SIG-M5 (cell line): ENCODE measurements at places on chromosomes 5 and 9.

GRCh38 chr5:59034498-59035186 is 451.8 kb downstream of the RAB3C start:
- no peak for DNase-seq

- DNase-seq, result no peak
Observed at GRCh38 chr5:132896685-132897084, 23.2 kb downstream of the LEAP2 start.

GRCh38 chr9:92547356-92547755 is 11.6 kb upstream of the ECM2 start:
- no peak for DNase-seq

DNA sequence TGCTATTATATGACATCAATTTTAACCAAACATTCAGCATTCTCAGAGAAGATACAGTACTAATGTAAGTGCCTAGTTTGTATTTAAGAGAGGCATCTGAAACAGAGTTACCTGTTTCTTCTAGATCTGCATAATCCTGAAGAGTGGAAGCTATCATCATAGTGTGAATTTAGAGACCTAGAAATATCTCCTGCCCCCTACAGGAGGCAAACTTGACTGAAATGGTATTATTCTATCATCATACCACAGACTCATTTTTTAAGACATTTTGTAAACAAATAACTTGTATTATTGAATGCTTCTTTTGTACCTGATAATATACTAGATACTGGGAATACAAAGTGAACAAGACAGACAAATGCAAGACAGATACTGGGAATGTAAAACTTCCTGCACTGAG is 216.8 kb upstream of the RPS23 start:
- no peak for DNase-seq

DNA sequence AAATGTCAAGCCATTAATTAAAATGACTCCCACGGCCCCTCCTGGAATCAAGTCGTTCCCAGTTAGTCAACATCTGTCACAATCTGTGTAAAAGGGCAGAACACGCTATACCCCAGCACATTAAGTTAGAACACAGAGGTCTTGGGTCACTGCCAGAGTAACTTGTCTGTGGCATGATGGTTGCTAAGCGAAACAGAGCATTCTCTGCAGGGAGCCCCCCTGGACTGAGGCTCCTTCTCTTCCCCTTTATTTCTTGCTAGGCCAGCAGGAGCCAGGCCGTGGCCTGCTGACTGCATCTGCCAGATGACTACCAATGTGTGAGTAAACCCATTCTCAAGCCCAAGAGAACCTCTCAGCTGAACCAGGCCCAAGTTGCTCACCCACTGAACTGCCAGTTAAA is 51.9 kb upstream of the ZBED3 start:
- no peak for DNase-seq

DNA sequence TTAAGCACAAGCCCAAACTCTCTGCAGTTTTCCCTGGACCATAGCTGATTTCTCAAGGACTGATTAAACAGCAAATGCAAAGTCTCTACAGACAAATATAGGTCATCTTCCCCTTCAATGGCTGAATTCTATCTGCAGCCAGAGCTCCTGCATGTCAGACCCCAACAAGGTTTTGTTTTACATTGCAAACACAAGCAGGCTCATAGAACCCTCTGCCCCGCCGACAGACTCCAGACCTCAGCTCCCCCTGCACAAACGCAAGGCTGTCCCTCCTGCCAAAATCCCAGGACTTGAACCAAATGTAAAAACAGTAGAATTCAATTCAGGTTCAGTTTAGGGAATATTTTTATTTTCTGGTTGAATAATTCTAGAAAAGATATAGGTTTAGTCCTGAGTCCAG is 526.7 kb upstream of the TRPC7 start:
- DNase-seq, result no peak

GRCh38 chr9:117718085-117718484 is 13.9 kb downstream of the TLR4 start:
- DNase-seq, result peak; percentile 82

GRCh38 chr9:13750061-13750460 is 470.6 kb upstream of the MPDZ start:
- no peak for DNase-seq

- no peak for DNase-seq
Observed at GRCh38 chr9:35915681-35916294, 6.5 kb downstream of the SPAAR start.

DNA sequence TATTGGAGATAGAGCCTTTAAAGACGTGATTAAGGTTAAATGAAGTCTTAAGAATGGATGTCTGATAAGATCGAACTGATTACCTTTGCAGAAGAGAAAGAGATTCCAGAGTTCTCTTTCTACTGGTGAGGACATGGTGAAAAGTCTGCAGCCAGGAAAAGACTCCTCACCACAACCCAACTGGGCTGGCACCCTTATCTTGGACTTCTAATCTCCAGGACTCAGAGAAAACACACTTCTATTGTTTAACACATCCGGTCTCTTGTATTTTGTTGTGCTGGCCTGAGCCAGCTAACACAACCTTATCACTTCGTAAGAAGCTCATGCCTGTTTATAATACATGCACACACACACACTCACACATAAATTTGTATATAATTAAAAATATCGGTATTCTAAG is 489.1 kb downstream of the PRDM9 start:
- DNase-seq, result no peak

DNA sequence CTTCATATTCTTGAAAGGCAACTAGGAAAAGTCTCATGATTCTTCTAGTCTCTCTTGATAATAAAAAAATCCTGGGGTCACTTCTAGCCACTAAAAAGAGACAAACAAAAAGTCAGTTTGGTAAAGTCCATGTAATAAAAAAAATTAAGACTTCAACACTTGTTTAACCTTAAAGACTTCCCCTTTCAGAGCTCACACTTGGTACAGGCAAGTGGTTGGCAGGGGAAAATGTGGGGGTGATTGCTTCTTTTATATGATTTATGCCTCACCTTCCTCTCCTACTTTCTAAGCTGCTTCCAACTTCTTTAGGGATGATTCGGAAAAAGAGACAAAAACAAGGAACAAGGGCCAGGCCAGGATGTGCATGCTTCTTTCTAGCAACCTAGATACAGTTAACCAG is 5.1 kb upstream of the ERCC6L2 start:
- DNase-seq, result no peak

DNA sequence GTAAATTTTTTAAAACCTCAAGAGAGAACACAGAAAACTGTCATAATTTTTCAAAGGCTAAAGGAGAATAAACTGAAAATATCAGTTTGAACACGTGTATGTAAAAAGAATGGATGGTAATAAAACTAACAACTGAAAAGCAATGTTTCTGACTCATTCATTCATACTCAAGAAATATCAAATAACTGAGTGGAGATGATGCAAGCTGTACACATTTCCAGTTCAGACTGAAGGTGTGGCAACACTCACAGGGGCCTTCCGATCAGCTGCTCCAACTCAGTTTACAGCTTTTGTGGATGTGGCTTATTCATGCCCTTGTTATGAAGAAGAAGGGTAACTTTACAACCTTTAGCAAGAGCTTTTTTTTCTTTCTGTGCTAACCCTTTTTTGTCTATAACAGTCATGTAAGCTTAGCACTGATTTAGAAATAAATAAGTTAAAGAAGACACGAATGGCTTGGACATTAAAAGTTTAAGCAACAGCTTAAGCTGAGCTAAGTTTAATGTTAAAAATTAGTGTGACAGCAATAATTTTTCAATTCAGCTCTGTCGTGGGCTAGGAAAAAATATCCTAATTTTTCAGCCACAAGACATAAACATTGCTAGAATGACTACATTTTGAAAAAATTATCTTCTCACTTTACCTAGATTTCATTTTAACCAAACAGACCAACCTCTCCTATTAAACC is 453.5 kb downstream of the RAB3C start:
- peak; percentile 87 for DNase-seq

DNA sequence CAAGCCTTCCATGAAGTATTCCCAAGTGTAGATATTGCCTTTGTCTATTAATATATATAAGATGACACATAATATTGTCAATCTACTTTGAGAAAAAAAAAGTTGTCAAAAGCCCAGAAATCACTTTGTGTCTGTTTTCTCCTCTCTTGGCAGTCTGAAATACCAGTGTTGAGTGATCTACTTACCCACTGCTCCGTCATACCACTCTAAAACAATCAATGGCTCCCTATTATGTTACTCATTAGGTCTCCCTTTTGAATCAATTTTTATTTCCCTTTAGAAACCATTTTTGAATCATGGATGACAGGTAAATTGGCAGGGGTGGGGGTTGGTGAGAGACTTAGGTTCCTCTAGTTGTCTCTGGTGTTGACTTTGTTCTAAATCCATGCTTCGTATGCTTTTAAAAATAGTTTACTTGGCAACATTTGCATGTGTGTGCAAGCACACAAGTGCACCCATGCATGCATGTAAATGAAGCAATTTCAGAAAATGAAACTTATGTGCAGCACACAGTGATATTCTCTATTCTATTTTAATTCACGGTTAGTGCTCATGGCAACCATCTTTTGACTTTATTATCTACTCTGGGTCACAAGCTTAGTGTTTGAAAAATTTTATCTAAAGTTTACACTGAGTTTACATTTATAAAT is 378.9 kb downstream of the RAB3C start:
- DNase-seq, result no peak

DNA sequence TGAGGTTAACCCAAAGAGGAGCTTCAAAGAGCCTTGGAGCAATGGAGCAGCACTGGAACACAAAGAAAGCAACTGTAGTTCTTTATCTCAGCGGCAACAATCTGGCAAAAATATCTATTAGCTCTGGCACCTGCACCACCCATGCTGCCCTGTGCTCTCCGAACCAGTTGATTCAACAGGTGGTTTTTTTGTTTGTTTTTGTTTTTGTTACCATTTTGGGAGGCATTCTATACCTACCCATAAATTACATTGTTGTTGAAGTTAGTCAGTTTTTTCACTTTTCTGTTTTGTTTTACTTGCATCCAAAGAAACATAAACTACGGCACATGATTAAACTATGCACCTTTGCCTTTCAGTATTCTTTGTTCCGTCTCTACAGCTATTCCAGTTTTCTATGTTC is 16.2 kb downstream of the ESM1 start:
- no peak for DNase-seq

GRCh38 chr5:72314571-72315172 is 5.4 kb downstream of the MRPS27 start:
- no peak for DNase-seq

- no peak for DNase-seq
Observed at GRCh38 chr9:68730570-68731235, 25.7 kb downstream of the PIP5K1B start.

- no peak for DNase-seq
Observed at GRCh38 chr9:90085633-90086032, 480.8 kb downstream of the GADD45G start.

DNA sequence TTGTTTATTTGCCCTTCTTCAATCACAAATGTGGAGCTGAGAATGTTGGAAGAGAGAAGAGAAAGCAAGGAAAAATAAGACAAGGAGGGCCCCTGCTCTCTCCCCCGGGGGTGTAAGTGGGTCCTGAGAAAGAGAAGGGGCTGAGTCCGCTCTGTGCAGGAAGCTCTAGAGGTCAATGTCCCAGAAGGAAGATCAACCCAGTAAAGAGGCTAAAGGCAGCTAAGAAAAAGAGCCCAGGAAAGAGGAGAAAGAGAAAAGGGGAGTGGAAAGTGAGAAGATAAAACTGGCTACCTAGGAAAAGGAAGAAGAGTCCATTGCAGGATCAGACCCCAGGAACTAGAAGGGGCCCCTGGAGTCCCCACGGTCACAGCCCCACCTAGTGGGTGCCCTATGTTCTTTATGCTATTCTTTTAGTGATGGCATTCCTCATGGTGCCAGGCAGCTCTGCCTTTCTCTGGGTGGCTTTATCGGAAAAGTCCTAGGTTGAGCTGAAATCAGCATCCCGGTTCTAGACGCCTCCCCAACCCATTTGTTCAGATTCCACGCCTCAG is 583.4 kb downstream of the ACTL7B start:
- no peak for DNase-seq

- DNase-seq, result no peak
Observed at GRCh38 chr5:159826351-159827214, 89.7 kb upstream of the ADRA1B start.

DNA sequence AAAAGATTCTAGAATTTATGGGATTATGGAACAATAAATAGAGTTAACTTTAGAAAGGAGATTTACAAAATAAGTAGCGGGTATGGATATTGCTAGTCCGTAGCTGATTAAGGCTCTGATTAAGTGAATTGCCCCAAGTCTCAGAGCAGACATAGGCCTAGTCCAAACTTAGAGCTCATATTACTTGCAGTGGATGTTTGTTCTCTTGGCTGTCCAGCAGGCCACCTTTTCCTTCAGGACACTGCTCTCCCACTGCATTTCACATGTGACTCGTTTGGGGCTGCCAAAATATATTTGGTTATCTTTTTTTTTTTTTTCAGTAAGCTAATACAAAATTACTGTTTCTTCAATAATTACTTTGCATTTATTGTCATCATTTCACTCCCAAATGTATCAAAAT is 76.6 kb downstream of the ARRDC3 start:
- no peak for DNase-seq

DNA sequence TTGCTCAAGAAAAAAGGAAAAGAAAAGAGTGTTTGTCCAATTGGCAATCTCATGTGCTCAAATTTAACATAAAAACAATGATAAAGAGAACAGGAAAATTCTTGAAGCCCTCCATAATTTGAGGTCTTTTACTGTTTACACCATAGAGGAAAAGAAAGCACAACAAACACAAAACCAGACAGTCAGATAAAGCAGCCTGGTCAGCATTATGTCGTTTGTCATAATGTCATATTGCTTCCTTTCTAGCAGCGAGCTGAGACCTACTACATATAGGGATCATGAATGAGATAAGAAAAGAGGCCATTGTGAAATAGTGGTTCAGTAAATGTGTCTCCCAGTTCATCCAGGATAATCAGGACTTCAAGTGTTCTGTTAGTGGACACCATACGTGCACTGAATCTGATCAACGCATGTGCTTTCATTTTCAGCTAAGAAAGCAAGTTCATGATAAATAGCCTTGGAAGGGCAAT is 64.7 kb upstream of the SELENOP start:
- no peak for DNase-seq

GRCh38 chr5:143322176-143322575 is 81.3 kb downstream of the NR3C1 start:
- no peak for DNase-seq

DNA sequence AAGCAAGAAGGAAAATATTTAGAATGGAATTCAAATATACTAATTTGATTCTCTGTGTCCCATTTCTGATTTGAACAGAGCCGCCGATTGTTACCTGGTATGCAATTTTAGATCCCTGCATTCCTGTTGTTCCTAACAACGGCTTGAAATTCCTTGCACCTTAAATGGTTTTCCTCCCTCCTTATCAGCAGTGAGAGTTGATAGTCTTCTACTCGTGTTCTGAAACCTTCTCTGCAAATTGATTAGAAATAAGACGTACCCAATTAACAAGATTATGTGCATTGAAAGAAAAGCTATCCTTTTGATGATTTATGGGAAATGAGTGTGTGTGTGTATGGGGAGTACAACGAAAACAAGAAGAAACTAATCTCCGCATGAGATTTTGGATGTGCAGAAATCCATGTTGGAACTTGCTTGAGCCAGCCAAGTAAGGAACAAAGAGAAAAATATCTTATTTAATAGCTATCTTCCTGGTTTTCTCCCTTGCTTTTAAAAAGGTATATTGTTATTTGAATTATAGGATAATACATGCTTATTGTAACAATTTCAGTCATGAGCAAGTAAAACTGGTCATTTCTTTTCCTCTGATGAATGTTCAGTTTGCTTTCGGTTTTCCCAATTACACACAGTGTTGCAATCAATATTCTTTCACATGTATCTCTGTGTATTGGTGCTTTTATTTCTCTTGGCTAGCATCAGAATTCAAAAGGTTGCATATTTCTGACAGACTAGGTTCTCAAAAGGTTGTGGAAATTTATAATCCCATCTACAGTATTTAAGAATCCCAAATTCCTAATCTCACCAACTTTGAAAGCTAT is 211.1 kb upstream of the ACTBL2 start:
- DNase-seq, result no peak

GRCh38 chr5:111748304-111748763 is 8.7 kb downstream of the NREP start:
- no peak for DNase-seq
